BE2C (cell line): ENCODE measurements at places on chromosomes 16 and 17.

GRCh38 chr16:27431773-27432532, 30.0 kb downstream of the IL21R start:
- DNase-seq, result no peak

DNA sequence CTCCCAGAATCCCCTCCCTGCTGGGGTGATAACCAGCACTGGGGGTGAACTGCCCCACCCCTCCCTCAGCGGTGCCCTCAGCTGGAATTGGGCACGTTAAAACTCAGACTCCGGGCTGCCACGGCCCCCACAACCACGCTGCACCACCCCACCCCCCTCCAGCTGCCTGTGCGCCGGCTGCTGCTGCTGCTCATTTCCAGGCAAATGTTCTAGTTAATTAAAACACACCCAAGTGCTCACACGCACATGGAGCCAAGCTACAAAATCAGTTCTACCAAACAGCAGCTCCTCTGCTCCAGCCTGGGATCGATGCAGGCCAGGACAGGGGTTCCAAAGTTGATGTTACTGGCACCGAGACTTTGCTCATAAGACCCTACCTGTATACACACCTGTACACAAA, 180.5 kb downstream of the ZNF423 start:
- DNase-seq, result no peak

DNA sequence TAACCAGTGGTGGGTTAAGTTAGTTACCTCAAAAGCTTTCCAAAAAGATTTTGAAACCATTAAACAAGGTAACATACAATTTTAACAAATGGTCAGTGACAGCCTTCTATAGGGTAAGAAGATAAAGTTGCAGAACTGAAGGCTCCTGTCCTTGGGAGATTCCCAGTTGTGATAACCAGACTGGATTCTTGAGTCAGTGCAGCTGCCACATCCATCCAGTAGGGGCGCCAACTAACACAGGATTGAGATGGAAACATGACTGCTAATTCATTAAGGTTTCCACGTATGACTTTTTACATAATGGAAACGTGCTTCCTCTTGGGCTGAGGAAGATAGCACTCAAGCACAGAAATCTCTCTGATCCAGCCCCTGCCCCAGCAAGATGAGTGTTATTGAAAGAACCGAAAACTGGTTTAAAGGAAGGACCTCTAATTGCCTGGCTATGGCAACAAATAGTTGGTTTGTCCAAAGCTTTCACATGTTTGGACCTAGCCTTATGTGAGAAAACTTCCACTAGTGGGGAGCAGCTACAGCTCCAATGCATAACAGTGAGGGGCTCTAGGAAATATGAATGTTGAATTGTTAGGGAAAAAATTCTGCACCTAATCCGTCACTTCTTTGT, 269.8 kb upstream of the MYOCD start:
- DNase-seq, result peak; percentile 14

DNA sequence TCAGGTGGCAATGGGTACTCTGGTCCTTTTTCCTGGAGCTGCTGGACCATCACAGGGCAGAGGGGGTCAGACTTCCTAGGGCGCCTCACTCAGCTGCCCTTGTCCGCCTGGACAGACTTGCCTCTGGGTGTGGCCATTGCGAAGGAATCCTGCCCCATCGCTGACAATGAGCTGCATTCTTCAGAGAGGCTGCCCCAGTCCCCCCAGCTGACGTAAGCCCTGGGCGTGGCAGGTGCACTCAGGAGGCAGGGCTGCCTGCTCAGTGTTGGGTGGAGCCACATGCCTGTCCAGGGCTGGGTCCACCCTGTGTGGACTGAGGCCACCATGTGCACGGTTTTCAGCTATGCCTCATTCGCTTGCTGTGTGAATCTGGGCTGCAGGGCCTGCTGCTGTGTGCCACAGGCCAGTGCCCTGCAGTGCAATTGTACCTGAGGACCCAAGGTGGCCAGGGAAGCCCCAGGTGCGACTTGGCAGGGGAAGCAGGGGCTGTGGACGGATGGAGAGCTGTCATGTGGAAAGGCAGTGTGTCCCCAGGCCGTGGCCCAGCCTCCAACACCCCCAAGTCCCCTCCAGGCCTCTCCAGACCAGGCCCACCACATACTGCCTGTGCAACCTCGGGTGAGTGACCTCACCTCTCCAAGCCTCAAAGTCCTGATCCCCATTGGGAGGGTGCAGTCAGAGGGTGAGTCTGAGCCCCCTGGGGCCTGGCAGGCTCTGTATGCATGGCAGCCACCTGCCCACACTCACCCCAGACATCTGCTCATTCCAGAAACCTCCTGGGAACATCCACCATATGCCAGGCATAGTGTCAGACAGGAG, 14.0 kb upstream of the MPRIP start:
- peak; percentile 51 for DNase-seq

- peak; percentile 96 for DNase-seq
Measured at GRCh38 chr17:39927101-39927928, at the start of the genes LRRC3C and ORMDL3. TSS of gene LRRC3C (plus strand) at chr17:39927732. CDS start at chr17:39941524, 13,792 bp downstream. TSS of gene ORMDL3 (minus strand) at chr17:39927601. CDS start at chr17:39924203, 3,398 bp downstream.

GRCh38 chr16:3480901-3481695, 14.2 kb downstream of the C16orf90 start:
- no peak for DNase-seq

DNA sequence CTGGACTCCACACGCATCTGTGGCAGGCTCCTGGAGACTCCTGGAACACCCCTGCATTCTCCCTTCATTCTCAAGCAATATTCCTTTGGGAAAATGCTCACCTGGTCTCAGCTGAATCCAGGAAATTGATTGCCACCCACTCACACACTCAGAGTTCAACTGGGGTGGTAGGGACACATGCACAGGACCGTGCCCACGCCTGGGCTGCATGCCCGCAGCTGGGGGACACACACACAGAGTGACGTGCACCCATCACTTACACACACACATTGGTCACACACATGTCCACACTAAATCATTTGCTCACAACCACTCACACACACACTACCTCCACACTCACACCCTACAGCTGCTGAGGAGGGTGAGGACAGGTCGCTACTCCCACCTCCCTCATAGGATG, 84.8 kb downstream of the ENGASE start:
- no peak for DNase-seq

DNA sequence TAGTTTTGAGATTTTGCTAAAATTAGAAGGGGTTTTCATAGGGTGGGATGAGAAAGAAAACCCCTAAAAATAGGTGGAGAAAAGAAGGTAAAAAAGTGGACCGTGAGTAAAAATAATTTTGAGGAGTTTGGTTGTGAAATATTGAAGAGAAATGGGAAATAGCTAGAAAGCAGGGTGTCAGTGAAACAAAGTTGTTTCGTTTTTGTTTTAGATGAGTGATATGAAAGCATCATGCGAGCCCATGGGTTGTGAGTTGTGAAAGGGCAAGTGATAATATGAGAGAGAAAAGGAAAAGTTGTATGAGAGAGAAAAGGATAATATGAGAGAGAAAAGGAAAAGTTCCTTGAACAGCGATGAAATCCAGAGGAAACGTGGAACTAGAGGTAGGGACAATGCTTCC, 7.3 kb upstream of the SMIM36 start:
- no peak for DNase-seq

DNA sequence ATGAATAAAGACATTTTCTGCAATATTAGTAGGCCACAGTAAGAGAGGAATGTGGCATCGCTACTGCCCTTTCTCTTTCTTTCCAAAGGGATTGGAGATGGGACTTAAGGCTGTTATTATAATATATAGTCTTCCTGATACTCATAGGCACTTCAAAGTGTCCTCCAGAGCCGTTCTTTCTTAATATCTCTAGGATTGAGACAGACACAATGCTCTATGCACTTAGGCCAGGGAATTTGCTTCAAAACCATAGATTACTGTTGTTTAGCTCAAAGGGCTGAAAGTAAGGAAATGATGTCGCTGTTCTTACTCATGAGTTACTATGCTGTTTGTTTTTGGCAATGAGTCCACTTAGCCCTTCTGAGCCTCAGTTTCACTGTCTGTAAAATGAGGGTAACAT, 590.5 kb downstream of the CDH11 start:
- no peak for DNase-seq

- peak; percentile 3 for DNase-seq
Measured at GRCh38 chr16:923184-923583, 47.6 kb downstream of the LMF1 start.

DNA sequence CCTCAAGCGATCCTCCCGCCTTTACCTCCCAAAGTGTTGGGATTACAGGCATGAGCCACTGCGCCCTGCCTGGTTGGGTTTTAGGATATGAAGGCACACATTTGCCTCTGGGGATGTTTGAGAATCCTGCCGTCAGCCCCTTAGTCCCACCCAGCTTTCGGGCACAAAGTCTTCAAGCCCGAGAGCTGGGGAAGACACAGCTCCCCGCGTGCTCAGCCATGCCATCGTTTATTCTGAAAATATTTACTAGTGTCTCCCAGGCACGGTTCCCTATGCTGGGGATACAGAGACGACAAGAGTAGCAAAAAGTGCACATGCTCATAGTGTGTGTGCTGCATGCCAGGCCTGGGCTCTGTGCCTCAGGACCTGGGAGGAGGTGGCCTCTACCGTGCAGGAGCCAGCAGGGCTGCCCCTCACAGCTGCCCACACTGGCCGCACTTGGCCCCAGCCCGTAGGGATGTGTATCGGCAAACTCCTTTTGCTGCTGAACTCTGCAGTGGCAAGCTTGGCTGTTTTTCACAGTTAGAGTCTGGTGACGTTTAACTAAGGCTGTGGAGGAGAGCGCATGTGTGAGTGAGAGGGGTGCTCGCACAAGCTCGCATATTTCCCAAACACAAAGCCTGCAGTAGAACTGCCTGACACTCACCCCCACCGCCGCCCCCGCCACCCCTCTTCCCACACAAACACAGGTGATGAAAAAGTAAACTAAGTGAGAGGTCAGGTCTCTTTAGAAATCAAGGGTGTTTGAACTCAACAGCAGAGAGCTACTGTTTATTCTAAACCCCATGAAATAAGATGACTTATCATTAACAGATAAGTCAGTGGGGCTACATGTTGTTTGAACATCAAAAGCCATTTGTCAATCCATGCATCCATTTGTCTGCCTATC, 266.4 kb downstream of the MRTFB start:
- DNase-seq, result no peak

DNA sequence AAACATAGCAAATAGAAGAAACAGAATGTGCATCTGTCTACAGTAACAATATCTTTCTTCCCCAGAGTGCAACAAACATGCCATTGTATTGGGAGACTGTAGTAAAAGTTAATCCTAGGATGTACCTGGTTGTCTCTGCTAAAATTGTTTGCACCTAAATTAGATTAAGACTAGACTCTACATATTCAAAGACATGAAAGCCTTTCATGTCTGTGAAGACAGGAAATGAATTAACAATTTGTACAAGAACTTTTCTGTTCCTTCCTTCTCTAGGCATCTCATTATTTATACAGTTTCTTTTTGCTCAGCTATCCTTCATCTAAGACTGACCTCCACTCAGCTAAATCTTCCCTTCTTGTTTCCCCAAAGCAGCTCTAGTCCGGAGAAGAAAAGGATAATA, 220.6 kb downstream of the LGALS9B start:
- no peak for DNase-seq

- no peak for DNase-seq
Measured at GRCh38 chr16:47978491-47979163, 177.2 kb downstream of the ABCC12 start.

- no peak for DNase-seq
Measured at GRCh38 chr16:15572329-15573001, 70.5 kb downstream of the MARF1 start.

- DNase-seq, result no peak
Measured at GRCh38 chr17:33895491-33895890, 359.6 kb upstream of the CCL2 start.

DNA sequence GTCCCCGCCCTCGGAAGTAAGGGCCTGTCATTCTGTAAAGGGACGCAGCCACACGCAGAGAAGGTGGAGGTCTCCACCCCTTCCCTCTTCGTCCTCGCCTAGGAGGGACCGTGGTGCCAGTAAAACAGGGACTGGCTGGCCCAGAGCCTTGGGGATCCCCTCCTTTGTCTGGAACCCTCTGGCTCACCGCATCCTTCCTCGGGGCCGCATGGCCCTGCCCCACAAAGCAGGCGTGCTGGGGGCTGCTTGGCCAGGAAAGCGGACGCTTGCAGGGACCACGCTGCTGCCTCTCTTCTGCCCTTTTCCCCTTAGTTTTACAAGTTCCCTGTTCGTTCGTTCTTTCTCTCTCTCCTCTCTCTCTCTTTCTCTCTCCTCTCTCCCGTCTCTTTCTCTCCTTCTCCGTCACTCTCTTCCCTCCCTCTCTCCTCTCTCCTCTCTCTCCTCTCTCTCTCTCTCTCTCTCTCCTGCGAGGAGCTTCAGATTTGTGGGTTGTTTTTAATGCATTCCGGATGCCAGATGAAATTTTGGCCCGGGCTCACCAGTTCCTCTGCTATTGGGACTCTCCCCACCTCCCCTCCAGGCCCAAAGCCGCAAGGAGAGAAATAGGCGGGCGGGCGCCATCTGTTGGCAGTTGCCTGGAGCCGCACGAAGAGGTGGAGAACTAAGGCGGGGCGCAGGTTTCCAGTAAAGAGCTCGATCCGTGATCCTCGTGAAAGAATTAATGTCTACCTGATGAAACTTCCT, 35.1 kb upstream of the CDRT4 start:
- peak; percentile 74 for DNase-seq

DNA sequence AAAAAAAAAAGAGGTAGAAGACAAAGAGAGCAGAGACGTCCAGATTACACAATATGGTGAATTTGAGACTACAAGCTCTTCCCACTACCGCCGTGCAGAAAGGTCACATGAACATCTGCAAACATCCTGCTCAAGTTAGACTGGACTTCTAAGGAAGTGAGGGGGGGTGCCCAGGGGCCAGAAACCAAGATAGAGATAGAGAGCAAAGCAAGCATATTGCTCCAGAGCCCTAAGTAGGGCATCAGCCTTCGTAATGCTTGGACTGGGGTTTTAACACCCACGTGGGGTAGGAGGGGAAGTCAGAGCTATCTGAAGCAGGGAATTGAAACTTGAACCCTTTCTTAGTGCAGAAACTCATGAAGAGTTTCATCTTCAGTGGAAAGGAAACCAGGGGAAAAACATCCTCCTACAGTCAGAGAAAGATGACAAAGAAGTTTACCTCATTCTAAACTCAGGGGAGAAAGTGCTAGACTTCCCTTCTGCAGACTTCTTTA, 8.7 kb downstream of the CLEC19A start:
- no peak for DNase-seq

DNA sequence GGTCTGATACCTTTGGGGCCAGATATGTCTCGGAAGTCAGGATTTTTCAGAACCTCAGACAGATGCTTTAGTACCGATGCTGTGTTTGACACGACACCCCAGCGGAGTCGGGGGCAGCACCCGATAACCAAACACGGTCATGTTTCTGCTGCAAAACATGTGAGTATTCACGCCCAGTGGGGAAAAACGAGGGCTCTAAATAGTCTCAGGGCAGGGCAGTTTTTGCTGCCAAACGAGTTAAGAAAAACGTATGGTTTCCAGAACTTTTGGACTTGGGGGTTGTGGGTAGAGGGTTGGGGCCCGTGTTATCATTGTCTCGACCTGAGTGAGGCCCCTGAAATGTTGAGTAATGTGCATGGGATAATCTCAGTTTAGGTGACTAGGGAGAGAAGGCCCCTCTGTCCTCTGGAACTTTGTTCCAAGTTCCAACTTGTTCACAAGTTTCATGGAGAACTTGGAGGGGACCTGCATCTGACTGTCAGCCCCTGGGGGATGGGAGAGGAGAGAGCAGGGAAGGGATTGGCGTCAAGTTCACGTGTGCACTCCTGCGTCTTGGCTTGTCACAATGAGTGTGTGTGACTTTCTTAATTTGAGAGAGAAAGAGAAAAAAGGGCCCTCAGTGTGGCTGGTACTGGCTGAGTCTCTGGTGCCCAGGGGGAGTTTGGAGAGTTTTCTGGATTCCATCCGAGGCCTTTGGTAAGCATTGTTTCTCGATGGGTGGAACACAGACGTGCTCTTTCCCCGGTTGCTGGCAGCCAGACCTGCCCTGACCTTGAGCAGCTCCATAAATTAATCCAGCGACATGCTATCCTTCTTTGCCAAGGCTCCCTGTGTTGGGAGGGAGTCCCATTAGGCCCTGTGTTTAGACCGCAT, 83.9 kb upstream of the CIBAR2 start:
- DNase-seq, result peak; percentile 56

- no peak for DNase-seq
Measured at GRCh38 chr17:59746849-59747445, 39.5 kb downstream of the VMP1 start.
